Activated T-cell treated with anti-CD3 and anti-CD28 coated beads, Interleukin-2, amount 50 U/mL, for 1 hour (primary cell): ENCODE measurements at places on chromosomes 1 and 21.

DNA sequence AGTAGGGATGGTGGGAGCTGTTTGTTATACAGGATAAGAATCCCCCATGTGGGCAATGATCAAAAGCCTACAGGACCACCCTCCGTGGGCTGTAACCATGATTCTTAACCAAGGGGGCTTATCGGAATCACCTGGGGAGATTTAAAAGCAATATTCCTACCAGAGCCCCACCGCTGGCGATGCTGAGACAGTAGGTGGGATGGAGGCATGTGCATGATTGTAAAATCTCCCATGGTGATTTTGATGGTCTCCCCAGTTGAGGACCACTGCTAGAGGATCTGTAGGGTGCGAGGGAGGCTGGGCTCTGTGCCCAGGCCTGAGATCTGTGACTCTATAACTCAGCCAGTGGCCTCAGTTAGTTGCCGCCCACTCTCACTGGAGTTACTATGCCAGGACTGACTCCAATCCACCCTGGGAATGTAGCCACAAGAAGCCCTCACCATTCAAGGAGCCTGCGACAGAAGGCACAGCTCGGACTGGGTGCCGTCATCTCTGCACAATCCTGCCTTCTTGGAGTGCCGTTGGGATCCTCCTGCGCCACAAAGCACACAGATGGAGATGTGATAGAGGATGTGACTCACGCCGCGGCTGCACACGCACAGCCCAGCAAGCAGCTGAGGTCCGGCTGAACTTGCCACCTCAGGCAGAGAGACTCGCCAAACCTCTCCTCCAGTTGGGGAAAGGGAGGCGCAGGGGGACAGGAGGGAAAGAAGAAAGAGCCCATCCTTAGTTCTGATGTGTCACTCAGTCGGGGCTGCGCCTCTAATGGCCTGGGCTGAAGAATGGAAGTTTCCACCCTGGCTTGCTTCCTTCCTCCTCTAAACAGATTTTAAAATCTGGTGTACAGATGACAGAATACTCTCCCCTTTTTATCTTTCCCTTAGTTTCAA, 26.5 kb downstream of the AKNAD1 start:
- DNase-seq, result no peak

DNA sequence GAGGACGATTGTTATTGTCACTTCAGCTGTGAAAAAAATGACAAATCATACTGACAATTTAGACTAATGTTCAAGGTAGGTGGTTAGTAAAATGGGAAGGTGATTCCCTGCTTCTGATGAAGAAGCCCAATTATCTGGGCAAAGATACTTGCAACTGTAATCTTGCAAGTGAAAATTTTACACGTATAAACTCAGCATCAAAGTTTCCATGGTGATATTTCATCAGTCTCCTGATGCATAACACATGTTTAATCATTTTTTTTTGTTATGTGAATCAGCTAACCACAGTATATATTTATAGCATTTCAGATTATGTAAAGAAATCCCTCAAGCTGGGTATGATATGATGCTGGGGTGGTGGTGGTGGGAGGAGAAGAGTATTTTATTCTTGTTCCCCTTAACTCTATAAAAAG, 16.4 kb upstream of the KCNK1 start:
- no peak for DNase-seq

GRCh38 chr21:42474043-42474831, 21.8 kb downstream of the RSPH1 start:
- no peak for DNase-seq

GRCh38 chr1:44695671-44696070, 21.2 kb downstream of the ARMH1 start:
- no peak for DNase-seq

GRCh38 chr1:20390589-20391331, 95.2 kb downstream of the CAMK2N1 start:
- DNase-seq, result no peak

GRCh38 chr1:212680680-212681389, 18.8 kb downstream of the BATF3 start:
- no peak for DNase-seq

DNA sequence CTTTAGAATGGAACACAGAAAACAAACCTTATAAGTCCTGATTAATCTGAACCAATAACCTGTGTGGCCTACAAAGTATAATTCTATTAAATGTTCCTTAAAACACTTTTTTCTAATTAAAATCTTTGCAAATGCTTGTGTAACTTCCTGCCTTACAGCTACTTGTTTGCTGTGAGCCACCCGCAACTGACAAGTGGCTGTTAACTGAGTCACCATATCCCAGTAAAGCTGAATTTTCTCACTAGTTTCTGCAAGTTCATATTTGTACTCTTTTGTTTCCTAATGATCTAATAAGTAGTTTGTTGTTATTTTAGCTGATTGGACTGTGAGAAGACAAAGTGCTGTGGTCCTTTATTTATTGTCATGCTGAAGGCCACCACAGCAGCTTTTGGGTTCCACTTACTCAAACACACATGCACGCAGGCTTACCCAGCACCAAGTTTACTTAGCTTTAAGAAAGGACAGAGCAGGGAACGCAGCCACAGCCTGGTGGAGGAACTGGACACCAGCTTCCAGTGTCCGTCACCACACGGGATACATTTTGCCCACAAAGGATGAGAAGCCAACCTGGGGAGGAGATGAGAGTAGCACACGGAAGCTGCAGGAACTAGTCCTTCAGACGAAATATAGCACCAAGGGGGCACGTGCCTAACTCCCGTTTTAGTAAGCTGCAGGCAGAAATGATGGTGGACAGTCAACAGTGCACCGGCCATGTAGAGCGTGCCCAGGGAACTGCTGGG, 47.8 kb downstream of the LCA5L start:
- no peak for DNase-seq

GRCh38 chr1:186155594-186155993, 219.5 kb downstream of the TPR start:
- no peak for DNase-seq

DNA sequence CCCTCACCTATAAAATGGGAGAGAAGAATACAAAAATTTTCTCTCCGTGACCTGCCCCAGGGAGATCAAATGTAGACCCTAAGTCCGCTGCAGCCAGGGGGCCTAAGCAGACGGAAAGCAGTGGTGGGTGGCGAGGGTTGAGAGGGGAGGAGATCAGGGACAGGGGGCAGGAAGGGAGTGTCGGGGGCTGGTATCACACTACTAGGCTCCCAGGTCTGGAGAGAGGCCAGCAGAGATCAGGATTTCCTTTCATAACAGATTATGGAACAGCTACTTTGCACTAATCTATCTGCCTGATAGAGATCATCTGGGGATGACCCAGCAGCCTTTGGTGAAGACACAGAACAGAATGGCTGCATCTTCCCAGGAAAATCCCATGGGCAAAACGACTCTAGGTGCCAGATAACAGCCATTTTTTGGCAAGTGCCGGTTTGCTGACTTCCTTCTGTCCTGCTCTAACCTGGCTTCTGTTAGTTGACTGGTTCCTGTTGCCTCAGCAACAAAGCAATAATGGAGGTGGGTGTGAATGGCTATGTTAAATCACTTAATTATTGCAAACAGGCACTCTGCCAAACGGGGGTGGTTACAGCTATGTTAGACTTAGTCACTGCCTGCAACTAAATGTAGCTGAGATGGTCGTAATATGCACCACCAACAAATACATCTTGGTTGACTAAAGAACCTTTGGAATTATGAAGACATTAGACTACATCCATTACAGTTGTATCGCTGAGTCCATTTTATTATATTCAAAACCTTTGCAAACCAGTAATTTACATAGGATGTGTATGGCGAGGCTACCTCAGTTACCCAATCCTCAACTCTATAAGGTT, 30.0 kb upstream of the EPS8L3 start:
- peak; percentile 26 for DNase-seq

DNA sequence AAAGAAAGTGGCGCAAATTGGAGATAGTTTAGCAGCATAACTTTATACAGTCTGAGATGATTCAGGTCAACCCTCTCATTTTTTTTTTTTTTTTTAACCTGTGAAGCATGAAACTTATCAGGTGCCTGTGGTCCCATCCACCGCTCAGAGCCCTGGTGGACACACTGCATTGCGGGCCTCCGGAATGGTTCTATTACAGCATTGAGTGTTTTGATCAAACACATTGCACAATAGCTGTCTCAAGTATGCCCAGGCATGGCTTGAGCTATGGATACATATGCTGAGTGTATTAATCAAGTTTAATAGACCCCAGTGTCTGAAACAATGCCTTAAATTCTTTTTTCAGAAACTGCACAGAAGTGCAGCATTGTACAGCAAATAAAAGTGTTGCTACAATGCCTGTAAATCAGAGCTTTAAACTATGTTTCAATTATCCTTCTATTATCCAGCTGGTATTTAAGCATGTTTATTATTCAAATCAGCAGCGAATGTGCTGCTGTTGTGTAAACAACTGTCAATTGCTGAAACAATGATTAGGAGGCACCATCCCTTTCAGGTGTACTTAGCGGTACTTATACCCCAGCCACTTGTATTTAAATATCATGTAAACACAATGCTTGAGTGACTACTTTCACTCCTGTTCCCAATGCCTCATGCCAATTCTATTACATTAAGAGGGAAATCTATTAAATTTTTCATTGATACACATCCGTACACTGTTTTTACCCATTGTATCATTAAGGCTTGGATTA, 456.6 kb downstream of the RPS6KC1 start:
- no peak for DNase-seq

DNA sequence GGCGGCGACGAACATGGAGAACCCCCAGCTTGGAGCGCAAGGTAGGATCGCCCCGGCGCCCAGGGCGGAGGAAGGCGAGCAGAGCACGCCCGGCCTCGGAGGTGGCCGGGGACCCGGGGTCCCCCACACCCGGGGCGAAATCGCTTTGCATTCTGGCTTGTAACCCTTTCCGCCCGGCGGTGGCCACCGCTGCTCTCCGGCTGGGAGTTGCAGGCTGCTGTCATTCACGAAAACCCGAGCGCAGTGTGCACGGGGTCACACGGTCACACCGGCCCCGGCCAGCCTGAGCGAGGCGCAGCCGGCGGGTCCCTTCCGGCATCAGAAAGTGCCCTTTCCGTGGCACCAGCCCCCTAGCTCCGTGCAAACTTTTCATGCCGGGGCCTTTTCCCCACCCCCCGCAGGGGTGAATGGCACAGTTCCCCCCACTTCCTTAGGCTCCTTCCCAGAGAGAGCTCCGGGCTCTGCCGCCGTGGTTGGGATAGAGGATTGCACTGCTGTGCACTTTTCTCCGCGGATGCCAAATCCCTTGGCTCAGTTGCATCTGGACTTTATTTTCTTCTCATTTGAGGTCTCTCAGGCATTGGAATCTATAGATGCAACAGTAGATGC, 802 bp downstream of the KAZN start:
- no peak for DNase-seq

DNA sequence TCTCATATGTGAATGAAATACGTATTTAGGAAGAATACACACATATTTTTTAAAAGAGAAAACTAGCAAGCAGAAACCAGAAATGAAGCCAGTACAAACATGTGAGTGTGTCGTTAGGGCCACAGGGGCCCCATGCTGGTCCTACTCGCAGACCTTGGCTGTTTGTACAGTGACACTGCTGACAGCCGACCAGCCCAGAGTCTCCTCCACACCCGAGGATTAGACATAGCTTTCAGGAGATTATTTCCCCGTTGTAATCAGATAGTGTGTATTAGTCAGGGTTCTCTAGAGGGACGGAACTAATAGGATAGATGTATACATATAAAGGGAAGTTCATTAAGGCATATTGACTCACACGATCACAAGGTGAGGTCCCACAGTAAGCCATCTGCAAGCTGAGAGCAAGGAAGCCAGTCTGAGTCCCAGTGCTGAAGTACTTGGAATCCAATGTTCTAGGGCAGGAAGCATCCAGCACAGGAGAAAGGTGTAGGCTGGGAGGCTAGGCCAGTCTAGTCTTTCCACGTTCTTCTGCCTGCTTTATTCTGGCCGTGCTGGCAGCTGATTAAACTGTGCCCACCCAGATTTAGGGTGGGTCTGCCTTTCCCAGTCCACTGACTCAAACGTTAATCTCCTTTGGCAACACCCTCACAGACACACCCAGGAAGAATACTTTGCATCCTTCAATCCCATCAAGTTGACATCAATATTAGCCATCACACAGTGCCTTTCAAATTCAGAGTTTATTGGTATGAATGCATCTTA, 51.2 kb downstream of the DIP2A start:
- DNase-seq, result no peak

- no peak for DNase-seq
Observed at GRCh38 chr21:33136847-33137502, 67.0 kb downstream of the OLIG1 start.

DNA sequence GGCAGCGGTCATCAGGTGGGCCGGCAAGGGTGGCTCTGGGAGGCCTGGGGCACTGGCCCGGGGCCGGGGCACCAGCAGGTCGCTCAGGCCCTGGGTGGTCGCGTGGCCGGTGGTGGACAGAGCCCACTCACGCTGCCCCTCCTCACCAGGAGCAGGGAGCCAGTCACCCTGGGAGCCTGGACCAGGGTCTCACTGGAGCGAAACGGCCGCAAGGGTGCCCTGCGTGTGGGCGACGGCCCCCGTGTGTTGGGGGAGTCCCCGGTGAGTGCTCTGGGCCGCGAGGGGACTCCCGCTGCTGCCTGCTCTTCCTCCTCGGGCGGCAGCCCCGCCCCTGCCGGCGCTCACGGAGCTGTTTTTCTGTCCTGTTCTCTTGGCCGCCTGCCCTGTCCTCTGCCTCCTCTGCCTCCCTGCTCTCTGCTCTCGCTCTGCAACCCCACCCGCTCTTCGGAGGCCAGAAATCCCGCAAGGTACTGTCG, 23.5 kb downstream of the RNF223 start:
- no peak for DNase-seq

DNA sequence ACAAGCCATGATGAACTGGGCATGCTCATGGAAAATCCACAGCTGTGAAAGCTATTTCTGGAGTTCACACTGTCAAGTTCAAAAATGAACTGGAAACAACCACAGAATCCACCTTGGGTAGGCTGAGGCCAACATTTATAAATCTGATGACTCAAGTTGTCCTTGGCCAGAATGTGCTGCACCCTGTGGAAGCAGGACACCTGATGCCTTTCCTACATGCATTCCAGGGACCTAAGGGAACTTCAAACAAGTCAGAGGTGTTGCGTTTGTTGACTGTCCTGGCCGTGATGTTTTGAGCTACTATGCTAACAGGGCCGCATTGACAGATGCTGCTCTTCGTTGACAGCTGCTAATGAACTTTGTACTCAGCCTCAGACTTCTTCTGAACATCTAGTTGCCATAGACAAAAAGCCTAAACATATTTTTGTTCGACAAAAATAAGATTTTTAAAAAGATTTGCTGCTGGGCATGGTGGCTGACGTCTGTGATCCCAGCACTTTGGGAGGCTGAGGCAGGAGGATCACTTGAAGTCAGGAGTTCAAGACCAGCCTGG, 127.9 kb upstream of the SLC45A1 start:
- DNase-seq, result no peak

- DNase-seq, result no peak
Observed at GRCh38 chr1:224922404-224923164, 6.9 kb upstream of the DNAH14 start.

DNA sequence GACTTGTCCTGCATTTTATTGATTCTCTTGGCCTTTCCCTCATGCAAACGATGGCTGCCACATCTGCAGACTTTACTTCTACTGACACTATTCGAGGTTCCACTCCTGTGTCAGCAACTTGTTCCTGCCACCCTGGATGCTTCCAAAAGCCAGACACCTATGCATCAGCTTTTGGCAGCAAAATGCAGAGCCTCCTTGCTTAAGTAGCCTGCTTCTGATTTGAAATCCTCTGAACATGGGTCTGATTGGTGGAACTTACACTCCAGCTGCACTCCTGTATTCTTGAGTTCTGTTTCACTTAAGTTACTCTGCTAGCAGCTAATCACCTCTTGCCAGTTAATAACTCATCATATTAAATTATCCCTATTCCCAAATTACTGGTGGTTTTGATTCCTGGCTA, 152.1 kb upstream of the FMN2 start:
- DNase-seq, result no peak

- no peak for DNase-seq
Observed at GRCh38 chr1:33093004-33093403, 12.1 kb downstream of the AZIN2 start.

GRCh38 chr1:178639326-178639725, 85.7 kb upstream of the RALGPS2 start:
- no peak for DNase-seq
